Stimulated activated CD4-positive, alpha-beta T cell treated with anti-CD3 and anti-CD28 coated beads, Interleukin-2, amount 100 ng/mL, for 24 hours (primary cell): ENCODE measurements at places on chromosomes 11 and 22.
A peak's percentile ranks its signal among the peaks of the same experiment; 100 is the strongest.

DNA sequence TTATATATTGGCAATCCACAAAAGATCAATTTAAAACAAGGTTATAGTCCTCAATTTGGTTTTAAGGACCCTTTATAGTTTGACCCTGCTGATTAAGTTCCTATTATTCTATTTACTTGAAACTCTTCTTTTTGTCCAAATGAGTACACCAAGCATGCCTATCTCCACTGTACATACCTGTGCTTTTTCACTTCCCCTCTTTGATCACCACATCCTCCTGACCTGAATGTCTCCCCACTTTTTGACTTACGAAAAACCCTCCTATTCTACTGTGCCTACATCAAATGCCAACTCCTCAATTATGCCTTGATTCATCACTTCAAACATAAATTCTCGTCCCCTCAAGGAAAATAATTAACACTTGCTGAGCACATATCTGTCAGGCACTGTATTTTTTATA is 113.5 kb downstream of the SOX6 start:
- DNase-seq = no peak

DNA sequence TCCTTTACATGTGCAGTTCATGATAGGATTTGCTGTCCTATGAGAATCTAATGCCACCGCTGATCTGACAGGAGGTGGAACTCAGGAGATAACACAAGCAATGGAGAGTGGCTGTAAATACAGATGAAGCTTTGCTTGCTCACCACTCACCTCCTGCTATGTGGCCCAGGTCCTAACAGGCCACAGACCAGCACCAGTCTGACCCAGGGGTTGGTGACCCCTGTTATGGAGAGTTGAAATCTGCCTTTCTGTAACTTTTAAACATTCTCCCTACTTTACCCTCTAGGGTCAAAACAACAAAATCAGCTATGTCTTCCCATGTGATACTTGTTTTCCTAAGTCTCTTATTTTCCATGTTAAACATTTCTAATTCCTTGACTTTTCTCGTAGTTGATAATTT is 48.7 kb upstream of the BARX2 start:
- DNase-seq = no peak

GRCh38 chr11:41256041-41256440 is 203.4 kb downstream of the LRRC4C start:
- DNase-seq = no peak

DNA sequence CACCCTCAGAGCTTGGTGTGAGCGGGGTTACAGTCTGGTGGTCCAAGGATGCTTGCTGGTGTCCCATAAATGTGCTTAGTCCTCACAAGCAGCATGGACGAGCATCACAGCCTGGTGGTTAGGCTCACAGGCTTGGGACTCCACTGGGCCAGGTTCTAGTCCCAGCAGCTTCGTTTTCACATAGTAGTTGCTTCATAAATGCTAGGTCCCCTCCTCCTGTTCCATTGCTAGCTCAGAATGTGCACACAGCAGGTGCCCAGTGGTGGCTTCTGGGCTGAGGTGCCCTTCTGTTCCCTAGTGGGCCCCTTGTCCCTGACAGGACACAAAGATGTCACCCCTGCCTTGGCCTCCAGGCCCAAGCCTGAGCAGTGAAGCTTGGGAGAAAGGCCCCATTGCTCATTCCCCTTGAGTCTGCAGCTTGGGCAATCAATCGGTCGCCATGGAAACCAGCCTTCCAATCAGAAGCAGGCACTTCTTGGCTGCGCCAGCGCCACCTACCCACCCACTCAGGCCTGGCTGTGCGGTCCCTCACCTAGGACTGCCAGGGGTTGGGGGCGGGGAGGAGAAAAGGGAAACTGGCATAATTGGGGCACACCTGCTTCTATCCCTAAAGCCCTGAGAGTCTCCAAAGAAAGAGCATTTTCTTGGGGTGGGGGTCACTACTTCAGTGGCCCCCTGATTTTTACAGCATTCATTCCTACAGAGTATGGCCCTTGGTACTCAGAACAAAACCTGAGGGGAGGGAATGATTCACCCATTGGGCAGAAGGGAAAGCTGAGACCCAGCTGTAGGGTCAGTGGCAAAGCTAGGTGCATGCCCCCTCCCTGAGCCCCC is 48.1 kb downstream of the CYTH4 start:
- DNase-seq = no peak

DNA sequence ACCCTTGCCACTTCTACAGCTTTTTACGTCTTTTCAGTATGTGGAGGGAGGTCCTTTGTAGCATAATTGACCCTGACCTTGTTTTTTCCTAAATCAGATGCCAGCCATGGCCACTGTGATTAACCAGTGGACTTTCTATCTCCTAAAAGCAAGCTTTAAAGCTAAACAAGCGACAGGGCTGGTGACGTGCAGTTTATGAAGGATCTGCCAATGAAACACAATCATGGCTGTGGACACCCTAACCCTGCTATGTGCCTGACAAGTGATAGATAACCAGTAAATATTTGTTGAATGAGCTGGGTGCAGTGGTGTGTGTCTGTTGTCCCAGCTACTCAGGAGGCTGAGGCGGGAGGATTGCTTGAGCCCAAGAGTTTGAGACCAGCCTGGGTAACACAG is 64.2 kb downstream of the LIF start:
- no peak for DNase-seq

DNA sequence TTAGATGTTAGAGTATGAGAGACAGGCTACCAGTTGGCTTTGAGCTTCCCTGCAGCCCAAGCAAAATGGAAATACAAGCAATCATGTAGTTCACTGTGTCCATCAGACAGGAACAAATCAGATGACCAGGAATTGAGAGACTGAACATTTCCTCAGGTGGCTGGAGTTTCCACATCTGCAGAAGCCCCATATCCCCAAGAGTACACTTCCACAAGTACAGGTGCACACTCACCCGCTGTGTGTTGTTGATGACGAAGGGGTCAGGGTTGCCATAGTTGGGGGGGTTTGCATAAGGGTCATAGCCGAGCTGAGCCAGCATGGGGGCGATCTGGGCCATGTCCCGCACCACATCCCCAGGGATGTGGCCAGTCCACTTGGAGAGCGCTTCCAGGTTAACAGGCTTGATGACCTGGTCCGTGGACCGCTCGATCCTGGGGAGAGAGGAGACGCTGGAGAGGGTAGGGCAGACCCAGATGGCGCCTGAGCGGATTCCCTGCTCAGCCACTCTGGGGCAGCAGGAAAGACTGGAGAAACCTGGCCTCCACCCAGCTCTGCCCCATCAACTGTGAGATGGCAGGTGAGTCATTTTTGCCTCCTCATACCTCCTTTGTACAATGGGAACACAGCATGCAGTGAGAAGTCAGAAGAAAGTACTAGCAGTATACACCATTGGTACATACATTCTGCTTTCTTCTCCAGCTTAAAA is 23.9 kb upstream of the TFIP11 start:
- DNase-seq = no peak

GRCh38 chr11:101053492-101053891 is 76.1 kb downstream of the PGR start:
- no peak for DNase-seq

DNA sequence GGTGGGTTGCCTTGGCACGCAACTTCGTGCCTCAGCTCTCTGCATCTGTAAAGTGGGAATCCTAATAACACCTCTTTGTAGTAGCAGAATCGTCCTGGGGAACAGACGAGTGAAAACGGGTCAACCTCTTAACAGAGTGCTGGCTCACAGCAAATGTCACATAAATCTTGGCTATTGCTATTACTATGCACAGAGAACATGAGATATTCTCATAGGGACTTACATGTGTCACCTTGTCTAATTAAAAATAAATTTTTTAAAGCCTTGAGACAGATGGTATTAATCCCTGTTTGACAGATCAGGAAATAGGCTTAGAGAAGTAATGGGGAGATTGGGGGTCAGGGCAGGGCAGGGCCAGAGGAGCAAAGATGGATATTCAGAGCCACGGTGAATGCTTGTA is 44.3 kb upstream of the IGSF9B start:
- no peak for DNase-seq

- DNase-seq = peak; percentile 62
These were observed at the start of gene TTLL12 for GRCh38 chr22:43186272-43187170. TTLL12 (minus strand) TSS chr22:43187134; CDS start chr22:43187069, 65 bp downstream.

DNA sequence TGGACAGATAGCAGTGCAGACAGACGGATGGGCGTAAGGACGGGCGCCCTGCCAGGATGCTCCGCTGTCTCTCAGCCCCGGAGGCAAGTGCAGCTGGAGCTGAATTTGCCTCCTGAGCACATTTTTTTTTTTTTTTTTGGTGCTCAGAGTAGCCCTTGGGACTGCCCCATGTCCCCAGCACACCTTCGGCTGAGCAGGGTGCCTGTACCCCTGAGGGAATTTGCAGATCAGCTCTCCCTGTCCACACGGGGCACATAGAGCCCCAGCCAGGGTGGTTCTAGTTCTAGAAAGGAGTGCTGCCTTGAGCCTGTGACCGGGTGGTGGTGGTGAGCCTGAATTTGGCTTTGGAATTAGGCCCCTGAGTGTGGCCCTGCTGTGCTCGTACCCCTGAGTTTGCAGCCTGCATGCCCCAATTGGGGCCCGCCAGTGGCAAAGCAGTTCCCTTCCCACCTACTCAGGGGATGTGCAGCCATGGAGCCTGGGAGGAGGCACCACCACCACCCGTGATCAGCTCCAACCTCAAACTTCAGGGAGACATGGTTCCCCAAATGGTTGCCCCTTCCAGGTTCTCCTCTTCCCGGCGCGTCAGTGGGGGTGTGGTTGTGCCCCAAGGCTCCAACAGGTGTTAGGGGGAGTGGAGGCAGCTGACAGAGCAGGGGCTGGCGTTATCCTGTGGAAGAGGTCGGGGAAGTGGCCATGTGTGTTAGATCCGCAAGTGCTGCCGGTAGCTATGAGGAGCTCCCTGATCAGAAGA is 1232.7 kb downstream of the BRD1 start:
- no peak for DNase-seq

DNA sequence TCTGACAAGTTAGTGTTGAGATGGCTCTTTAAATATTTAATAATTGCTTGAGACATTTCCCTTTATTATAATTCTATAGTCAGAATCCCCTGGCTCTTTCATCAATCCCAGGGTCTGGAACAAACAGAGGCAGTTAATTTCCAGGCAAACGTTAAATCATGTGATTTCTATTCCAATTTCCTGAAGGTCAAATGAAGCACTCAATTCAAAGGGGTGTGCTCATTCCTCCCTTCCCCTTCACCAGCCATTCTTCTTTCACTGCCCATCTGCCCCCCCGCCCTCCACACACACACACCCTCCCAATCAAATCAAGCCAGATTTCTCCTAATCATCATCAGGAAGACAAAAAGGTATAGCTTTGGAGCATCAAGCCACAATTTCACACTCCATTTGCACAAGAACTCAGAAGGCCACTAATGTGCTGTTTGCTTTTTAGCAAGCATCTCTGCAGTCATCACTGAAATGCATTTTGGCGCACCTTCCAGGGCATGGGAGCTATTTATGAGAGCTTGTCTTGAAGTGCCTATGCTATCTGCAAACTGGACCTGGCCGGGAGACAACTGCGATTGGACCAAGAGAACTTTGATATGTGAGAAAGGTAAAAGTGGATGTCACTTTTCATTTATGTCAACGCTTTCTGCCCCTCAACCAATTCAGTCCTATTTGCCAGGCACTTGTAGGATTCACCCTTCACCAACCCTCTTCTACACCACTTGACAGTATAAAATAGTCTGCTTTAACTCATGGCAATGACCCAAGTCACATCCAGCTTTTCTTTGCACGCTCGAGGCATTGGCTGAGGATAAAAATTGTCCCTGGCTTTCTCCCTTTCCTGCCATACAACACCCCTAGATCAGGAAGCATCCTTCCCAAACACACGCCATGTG is 315.1 kb upstream of the API5 start:
- no peak for DNase-seq

GRCh38 chr22:43131773-43132501 is 11.3 kb downstream of the MCAT start:
- no peak for DNase-seq

GRCh38 chr22:50660306-50660705 is 12.3 kb upstream of the SHANK3 start:
- no peak for DNase-seq

DNA sequence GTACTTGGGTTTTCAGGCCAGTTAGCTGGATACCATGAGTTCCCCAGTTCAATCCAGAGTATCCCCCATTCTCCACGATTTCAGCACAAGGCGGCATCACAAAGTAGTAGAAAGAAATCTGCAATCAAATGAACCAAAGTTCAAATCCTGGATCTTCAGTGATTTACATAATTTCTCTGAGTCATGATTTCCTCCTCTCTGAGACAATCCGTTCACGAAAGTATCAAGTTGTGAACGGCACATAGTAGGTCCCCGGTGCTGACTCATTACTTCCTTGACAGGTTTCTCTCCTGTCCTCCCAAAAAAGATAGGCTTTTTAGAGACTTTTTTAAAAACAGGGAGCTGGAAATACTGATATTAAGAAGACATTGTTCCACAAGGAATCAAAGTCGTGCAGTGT is 69.1 kb upstream of the AKIP1 start:
- DNase-seq = no peak

DNA sequence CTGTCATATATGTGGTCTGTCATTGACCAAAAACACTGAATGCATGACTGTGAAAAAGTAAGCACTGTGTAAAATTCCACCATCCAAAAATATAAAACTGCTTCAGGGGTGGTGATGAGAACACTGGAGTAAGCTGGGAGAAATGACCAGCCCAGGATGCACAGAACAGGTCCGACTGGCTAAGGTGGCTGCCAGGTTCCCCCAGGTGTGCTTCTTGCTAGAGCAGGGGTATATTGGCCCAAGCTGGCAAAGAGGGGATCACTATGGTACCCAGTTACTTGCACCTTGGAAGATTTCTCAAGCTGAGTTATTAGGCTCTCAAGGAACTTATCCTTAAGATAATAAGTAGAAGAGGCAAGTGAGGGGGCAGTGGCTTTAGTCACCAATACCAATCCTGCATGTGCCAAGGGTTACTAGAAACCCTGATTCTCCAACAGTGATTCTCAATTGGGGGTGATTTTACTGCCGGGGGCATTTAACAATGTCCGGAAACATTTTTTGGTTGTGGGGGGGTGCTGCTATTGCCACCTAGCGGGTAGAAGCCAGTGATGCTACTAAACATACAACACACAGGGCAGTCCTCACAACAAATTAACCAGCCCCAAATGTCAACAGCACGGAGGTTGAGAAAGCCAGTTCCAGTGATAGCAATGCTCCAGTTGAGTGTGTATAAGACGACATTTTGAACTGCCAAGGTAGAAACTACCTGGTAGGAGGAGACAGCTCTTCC is 15.7 kb downstream of the SNU13 start:
- no peak for DNase-seq

GRCh38 chr11:64906314-64906635 is 10.7 kb downstream of the ATG2A start:
- DNase-seq = no peak

- no peak for DNase-seq
These were observed 21.2 kb downstream of the PACSIN2 start for GRCh38 chr22:42993651-42994275.

DNA sequence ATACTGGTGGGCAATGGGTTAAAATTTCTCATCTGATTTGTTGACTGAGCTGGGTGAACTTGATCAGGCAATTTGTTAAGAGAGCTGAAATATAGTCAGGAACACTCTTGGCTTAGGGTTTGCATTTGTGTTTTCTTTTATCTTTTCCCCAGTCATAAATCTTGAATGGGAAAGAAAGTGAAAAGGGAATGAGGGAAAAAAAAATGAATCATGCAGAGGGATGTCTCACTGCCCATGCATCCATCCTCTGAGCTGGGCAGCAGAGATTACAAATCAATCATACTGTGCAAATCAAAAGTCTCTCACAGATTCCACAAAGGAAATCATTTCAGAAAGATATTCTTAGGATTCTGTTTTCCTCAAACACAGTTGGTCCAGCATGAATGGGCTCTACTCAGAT is 174.2 kb upstream of the MPPED2 start:
- no peak for DNase-seq
